ENCODE measurements at places on chromosomes 11 and 22.

DNA sequence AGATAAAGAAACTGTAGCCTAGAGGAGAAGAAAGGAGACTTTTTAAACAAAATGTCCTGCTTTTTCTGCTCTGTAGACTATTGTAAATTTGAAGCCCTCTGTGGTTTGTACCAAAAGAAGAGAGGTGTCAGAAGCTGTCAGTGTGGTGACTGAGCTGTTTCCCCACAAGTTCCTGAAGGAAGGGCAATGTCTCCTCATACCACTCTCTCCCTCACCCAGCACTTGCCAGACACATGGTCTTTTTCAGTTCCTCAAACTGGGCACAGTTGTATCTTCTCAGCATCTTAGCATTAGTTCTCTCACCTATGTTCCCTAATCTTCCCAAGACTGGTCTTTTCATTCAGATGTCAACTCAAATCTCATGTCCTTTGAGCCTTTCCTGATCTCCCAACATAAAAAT, 4.3 kb downstream of the BCO2 start:
- no peak for DNase-seq

GRCh38 chr11:125564357-125564756, 4.9 kb upstream of the EI24 start:
- no peak for DNase-seq

DNA sequence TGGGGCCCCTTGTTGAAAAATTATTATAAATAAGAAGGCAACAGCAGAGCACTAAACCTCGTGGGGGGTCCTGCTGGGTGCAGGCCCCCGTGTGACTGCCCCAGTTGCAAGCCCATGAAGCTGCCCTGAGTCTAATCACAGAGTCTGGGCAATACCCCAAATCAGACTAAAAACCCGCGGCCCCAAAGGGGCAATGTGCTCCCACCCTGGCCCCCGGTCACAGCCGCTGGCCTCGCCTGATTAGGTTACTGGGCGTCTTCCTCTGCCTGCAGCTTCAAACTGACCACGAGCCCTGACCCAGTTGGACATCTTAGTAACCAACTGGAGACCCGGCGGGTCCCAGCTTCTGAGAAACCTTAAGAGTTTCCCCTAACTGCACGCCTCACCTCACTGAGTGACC, 1.6 kb downstream of the CXCR5 start:
- DNase-seq, result no peak

- DNase-seq, result no peak
Observed at GRCh38 chr11:132650969-132651720, 881.2 kb downstream of the OPCML start.

DNA sequence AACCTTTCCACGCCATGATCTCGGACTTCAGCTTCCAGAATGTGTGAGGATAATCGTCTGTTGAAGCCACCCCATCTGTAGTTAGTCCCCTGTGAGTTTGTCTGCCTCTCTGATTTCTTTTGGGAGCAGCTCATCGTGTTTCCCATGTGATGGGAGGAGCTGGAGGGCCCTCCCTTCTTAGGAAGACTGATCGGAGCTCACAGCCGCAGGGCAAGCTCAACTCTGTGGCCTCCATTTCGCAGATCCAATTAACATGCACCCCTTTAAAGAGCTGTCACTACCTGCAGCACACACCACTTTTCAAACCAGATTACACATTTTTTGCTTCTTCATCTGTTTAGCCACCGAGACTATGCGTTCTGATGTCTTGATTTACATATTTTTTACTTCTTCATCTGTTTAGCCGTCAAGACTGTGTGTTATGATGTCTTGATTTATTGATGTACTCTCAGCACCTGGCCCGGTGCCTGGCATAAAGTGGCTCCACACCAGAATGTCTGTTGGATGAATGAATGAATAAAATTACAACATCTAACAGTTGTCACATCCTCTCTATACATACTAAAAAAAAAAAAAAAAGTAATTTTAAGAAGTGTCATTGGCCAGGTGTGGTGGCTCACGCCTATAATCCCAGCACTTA, 14.9 kb upstream of the PPFIA1 start:
- DNase-seq, result no peak

DNA sequence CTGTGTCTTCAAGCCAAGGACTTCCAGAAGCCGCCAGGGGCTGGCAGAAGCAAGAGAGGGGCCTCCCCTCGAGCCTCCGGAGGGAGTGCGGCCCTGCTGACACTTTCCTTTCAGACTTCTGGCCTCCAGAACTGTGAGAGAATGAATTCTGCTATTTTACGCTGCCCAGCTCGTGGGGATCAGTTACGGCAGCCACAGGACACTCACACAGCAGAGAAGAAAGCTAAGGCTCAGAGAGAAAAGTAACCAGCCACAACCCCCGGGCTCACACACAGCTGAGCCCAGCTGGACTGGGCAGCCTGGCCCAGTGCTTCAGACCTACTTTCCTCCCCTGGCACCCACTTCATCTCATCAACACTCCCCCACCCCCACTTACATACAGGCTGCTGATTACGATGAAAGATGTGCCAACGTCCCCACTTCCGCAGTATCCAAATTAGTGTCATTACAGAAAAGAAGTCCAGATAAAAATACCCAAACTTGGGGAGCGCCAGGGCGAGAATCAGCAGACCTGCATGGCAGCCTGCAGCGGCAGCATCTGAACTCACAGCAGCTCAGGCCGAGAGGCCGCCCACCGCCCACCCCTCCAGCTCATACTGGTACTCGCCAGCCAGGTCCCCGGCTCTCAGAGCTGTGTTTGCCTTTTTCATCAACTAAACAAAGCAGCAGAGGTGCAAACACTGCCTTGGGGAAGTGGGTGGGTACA, 15.3 kb downstream of the PHF21B start:
- DNase-seq, result no peak

DNA sequence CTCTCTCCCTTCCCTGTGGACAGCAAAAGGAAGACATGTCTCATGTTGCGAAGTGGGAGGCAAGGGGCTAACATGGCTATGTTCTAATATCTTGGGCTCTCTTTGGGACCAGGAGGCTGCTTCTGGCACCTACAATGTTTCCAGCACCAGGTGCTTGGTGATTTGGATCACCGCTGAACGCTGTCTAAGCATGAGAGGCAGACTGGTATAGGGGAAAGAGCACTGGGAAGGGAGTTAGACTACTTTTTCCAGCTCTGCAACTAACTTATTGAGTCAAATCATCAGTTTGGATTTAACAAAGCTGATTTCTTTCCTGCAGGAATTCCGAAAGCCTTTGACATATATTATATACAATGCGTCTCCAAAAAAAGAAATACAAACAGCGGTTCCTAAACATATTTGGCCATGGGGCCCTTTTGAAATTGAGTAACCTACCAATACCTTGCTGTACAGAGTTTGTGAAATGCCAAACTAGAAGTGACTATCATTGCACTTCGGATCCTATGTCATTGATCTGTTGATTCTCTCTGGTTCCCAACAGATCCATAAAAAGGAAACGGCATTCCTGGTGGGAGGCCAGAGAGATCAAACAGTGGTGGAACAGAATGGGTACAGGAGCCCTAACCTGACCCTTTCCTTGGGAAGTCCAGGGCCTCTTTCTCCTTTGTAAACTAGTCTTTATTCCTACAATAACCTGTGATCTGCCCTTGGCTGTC, 37.8 kb downstream of the FBXO7 start:
- no peak for DNase-seq

DNA sequence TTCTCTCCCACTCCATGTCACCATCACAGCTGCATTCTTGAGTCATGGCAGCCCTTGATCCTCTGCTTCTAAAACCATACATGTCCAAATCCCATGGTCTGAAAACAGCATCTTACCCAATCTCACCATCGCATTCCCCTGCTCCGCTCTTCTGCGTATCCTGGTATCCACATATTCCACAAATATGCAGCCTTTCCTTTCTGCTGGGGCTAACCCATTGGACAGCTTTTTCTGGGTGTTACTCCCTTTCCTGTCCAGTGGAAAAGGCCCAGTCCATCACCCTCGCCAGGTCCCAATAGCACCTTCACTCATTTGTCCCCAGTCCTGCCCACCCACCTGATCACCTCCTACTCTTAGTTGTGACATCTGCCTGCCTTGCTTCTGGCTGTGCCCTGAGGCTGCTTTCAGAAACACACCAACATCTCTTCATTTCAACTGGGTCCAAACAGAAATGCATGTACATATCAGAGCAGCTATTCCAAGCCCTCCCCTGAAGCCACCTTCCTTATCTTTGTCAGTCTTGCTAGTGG, 237.6 kb upstream of the TBCEL start:
- no peak for DNase-seq

DNA sequence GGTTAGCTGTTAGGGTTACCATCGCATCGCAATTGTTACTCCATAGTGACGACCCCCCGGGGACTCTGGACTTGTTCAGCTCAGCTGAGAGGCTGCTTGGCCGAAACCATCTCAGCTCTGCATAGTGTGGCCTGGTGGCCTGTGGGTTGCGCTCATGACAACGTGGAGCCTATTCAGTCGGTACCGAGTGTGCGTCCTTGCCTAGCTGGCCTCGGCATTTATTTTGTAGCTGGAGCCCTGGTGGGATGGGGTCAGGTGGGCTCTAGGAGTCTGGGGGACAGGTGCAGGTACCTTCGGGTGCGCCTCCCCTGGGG, 13.5 kb downstream of the LRP5 start:
- DNase-seq, result no peak

- DNase-seq, result no peak
Observed at GRCh38 chr22:50061824-50062355, 3.8 kb upstream of the TTLL8 start.

GRCh38 chr11:66226101-66226500, 42.3 kb upstream of the RAB1B start:
- no peak for DNase-seq

GRCh38 chr22:32839831-32840584, 38.5 kb downstream of the TIMP3 start:
- DNase-seq, result no peak

DNA sequence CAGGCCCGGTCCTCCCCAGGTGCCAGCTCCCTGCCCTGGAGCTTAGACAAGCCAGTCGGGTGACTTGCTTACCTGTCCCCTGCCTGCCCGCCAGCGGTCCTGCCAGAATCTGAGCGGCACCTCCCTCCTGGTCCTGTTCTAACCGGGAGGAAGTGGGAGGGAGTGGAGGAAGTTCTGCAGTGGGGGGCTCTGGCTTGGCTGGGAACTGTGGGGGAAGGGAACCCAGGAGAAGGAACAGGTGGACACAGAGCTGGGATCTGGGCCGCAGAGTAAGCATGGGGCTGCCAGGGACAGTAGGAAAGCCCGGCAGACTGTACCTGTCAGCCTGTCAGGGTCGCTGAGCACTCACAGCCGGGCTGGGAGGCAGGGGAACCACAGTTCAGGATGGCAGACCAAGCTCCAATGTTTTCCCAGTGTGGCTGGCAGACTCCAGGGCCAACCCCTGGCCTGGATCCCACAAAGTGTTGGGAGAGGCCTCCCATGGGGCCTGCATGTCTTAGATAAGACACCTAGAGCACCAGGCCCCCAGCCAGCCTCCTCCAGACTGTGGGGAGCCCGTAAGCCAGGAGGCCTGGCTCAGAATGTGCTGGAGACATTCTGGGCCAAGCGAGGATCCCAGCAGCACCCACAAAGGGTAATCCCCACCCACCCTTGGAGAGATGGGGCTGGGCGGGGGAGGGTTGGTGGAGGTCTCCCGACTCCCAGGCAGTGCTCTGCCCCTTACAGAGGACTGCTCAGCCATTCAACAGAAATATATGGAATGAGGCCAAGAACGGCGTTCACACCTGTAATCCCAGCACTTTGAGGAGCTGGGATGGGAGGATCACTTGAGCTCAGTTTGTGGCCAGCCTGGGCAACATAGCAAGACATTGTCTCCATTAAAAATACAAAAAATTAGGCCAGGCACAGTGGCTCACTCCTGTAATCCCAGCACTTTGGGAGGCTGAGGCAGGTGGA, 2.3 kb downstream of the CYB5R3 start:
- no peak for DNase-seq

- DNase-seq, result no peak
Observed at GRCh38 chr11:45880772-45881570, 4.5 kb upstream of the MAPK8IP1 start.

GRCh38 chr11:73284106-73284505, 12.0 kb downstream of the P2RY6 start:
- no peak for DNase-seq

DNA sequence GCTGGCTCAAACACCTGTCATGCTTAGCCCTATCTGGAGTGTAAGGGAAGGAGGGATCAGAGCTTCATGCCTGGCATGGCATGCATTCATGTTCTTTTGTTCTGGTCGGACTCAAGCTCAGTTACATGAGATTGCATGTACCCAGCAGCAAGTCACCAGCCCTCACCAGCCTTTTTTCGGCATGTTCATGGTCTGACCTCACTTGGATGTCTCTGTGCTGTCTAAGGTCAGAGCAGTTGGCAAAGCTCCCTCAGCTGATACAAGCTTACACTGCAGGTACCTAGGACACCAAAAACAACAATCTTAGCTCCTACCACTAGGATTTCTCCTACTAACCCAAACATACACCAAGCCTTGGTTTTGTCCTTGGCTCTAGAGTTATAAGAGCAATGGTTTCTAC, 152.6 kb downstream of the BARX2 start:
- DNase-seq, result no peak

DNA sequence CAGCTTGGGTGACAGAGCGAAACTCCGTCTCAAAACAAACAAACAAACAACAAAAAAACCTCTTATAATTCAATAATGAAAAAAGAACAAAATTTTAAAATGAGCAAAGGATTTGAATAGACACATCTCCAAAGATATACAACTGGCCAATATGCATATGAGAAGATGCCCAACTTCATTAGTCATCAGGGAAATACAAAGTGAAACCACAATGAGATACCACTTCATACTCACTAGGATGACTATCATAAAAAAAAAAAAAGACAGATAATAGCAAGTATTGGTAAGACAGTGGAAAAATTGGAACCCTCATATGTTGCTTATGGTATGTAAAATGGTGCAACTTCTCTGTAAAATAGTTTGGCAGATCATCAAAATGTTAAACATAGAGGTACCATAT, 28.7 kb upstream of the BARX2 start:
- DNase-seq, result no peak

DNA sequence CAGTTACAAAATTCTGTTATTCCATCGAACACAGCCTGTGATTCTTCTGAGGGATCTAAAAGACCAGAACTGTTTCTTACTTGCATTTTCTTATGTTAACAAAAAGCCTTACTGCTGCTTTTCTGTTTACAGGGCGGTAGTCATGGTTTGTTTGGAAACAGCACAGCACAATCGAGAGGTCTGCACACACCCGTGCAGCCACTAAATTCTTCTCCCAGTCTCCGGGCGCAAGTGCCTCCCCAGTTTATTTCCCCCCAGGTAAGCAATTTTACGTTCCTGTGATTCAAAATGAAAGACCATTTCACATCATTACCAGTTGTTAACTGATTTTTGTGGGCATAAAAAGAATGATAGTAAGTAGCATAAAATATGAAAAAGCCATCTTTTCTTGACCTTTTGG, 60.8 kb upstream of the ADSL start:
- DNase-seq, result no peak

- no peak for DNase-seq
Observed at GRCh38 chr11:59559886-59560285, 48.5 kb downstream of the OR4D9 start.

- no peak for DNase-seq
Observed at GRCh38 chr11:11871991-11872401, 30.2 kb downstream of the USP47 start.

GRCh38 chr11:9914064-9914463, 250.2 kb downstream of the SWAP70 start:
- no peak for DNase-seq

- DNase-seq, result no peak
Observed at GRCh38 chr11:67022961-67023956, at the start of gene SYT12. TSS of gene SYT12 (plus strand) at chr11:67023134. CDS start at chr11:67030145, 7,011 bp downstream.

GRCh38 chr11:102840018-102840417, 3.4 kb downstream of the MMP3 start:
- no peak for DNase-seq

- no peak for DNase-seq
Observed at GRCh38 chr11:129223701-129224149, 31.6 kb upstream of the ARHGAP32 start.

Measured in stimulated activated CD8-positive, alpha-beta memory T cell treated with anti-CD3 and anti-CD28 coated beads, Interleukin-4, amount 100 ng/mL, for 1 hour (primary cell).